ENCODE measurements at places on chromosomes 12 and 14.

DNA sequence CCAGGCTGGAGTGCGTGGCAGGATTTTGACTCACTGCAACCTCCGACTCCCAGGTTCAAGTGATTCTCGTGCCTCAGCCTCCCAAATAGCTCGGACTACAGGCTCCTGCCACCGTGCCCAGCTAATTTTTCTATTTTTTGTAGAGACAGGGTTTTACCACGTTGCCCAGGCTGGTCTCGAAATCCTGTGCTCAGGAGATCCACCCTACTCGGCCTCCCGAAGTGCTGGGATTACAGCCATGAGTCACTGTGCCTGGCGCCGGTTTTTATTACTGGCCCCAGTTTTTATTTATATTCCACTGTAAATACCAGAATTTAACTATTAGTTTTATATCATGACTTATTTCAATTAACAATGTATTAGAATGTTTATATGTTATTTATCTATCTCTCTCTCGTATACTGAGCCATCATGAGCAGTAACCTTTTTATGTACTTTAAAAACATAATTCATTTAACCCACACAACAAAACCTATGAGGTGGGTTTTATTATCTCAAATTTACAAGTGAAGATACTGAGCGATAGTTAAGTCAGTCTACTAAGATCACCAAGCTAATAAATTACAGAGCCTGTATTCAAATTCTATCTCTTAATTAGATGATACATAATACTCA is 47.8 kb downstream of the HECTD1 start:
- DNase-seq: no peak

GRCh38 chr14:34498684-34499412 is 36.8 kb upstream of the SPTSSA start:
- no peak for DNase-seq

DNA sequence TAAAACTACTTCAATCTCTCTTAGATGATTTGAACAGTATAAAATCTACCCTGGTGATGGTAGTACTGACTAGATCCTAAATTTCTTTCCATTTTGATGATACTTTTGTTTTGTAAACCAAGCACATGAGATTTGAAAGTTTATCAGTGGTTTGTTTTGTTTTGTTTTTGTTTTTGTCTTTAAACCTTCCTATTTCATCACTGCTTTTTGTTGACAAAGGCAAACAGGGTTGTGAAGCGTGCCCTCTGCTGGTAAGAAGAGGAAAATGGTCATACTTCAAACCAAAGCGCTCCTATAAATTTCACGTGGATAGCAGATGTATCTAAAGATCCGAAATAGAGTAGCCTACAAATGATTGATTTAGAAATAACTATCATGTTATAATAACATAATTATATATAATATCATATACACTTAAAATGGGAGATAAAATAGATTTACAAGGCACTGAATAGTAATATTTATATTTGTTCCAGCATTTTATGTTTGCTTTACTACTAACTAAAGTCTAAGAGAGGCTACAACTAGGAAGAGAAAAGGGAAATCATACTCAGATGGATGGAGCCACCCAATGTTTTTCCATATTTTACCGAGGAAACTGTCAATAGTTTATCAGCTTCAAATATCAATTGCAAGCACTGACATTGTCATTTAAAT is 254.0 kb upstream of the USP15 start:
- no peak for DNase-seq

GRCh38 chr12:100862676-100863075 is 68.1 kb downstream of the ANO4 start:
- no peak for DNase-seq

- DNase-seq: no peak
Measured at GRCh38 chr14:53626761-53627160, 329.9 kb downstream of the BMP4 start.

DNA sequence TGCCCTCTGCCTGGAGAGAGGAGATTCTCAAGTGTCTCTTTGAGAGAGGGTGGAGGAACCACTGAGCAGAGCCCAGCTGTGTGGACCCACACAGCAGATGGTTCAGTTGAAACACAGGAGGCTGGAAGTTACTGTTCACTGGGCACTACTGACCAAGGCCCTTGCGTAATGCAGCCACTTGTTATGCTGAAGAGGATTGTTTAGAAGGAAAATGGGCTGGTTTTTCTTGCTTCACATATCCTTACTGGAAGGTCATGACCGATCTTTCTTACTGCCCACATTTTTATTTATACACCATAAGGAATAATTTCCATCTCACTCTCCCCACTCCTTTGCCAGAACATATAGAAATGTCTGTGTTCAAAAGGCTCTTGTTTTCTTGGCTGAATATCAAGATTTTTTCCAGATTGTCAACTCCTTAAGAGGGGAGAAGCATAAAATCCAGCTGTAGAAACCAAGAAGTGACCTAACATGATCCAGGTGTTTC is 375.1 kb upstream of the DDHD1 start:
- no peak for DNase-seq

Data from stimulated activated CD4-positive, alpha-beta T cell treated with anti-CD3 and anti-CD28 coated beads, TNF-alpha, amount 100 ng/mL, for 1 hour (primary cell).